Naive B cell (primary cell): ENCODE measurements at places on chromosomes 7 and 10. TPM values are rescaled to one million over a fixed set of nuclear protein-coding genes. Genes with fewer than 3 reads are reported as not detected.

The CTBP2 gene
- 0.55 TPM for polyA plus RNA-seq

The FFAR4 gene
- polyA plus RNA-seq = not detected

The EBLN1 gene
- polyA plus RNA-seq = not detected

The COX15 gene
- polyA plus RNA-seq = 38.6 TPM

The LIPN gene
- polyA plus RNA-seq = not detected

The CCDC3 gene
- not detected for polyA plus RNA-seq

The PNLIPRP2 gene
- not detected for polyA plus RNA-seq

The CHAT gene
- not detected for polyA plus RNA-seq
